Upper lobe of left lung (tissue), 6 donors: ENCODE measurements at places on chromosomes 6 and 20. TPM values are rescaled to one million over a fixed set of nuclear protein-coding genes. Genes with fewer than 3 reads are reported as not detected.

The SLC35D3 gene
- not detected for total RNA-seq

The EDN3 gene
- not detected for total RNA-seq

The NHSL1 gene
- total RNA-seq: 37.3 TPM

The LY6G6D gene
- total RNA-seq: not detected

The SRMS gene
- total RNA-seq: not detected

The HELZ2 gene
- total RNA-seq: 66.9 TPM

The TNNC2 gene
- total RNA-seq: 0.80 TPM

The CCN2 gene
- total RNA-seq: 240 TPM

The COL20A1 gene
- not detected for total RNA-seq

The TSBP1 gene
- not detected for total RNA-seq

The WFDC12 gene
- 7.1 TPM for total RNA-seq
